ENCODE measurements at places on chromosomes 6 and 20.

GRCh38 chr6:134046054-134046453, 6.4 kb downstream of the SLC2A12 start:
- no peak for DNase-seq

DNA sequence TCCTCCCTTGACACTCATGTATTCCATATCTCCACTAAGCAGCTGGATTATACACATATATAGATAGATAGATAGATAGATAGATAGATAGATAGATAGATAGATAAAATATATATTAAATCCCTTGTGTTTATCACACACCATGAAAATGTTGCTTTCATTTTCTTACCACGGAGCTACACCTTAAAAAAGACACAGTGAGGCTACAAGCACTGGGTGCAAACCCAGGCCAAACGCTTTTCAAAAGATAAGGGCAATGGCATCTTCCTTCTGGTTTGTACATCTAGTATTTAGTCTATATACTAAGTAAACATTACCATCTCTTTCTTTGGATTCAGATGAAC, 377.1 kb downstream of the ESR1 start:
- no peak for DNase-seq

DNA sequence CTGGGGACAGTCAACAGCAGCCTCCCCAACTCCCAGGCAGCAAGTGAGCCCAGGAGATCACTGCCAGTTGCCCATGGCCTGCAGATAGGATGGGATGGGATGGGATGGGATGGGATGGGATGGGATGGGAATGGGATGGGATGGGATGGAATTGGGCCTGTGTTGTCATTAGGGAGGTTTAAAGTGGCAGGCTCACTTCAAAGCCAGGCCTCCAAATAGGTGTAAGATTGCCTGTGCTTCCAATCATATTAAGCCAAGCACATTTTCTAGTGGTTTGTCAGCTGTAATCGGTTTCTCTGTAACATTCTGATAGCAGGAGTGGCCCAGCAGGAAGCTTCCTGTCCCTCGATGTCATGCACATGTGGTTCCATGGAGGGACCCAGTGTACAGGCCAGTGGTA, 82.7 kb upstream of the NXT1 start:
- DNase-seq: no peak

DNA sequence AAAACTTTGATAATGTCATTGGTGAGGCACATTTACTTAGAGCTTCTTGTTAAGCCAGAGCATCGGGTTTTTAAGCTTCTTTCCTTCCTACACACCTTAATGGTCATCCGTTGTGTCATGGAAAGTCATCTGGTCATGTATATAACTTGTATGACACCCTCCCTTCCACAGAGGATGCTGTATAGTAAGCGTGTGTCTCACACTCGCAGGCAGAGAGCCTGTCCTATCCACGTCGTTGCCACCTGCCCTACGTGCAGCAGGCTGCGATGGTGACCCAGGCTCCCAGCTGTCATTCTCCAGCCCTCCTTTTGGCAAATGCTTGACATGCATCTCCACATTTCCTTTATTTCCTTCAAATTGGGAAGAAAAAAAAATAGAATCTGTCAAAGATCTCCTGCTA, 85.6 kb downstream of the MYB start:
- DNase-seq: no peak

GRCh38 chr6:158654960-158655489, 5.2 kb downstream of the SYTL3 start:
- no peak for DNase-seq

- no peak for DNase-seq
These were observed 326.6 kb downstream of the THBS2 start for GRCh38 chr6:168927026-168927425.

DNA sequence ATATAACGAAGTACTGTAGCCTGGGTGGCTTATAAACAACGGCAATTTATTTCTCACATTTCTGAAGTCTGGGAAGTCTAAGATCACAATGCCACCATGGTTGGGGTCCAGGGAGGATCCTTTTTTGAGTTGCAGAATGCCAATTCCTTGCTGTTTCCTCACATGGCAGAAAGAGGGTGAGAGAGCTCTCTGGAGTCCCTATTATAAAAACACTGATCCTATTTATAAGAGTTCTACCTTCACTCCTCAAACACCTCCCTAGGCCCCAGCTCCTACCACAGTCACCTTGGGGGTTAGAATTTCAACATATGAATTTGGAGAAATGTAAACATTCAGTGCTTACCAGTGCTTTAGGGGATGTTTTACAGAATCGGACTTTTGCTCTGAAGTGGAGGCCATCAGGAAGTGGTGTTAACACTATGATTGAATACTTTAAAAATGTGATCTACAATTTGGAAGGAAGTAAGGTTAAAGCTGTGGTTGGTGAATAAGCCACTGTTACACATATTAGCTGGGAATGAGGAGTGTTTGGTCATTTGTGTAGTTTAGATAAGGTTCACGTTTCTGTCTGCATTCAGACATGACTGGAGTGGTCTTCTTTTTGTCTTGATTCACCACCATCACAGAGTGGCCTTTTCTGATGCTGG, 79.9 kb upstream of the SPTLC3 start:
- no peak for DNase-seq

GRCh38 chr6:142819603-142820337, 125.2 kb downstream of the HIVEP2 start:
- DNase-seq: no peak

- no peak for DNase-seq
These were observed 92.6 kb downstream of the CDC5L start for GRCh38 chr6:44480097-44480541.

GRCh38 chr6:33851959-33852358, 48.2 kb upstream of the MLN start:
- no peak for DNase-seq

- DNase-seq: no peak
These were observed 6.4 kb downstream of the RAB44 start for GRCh38 chr6:36703982-36704381.

DNA sequence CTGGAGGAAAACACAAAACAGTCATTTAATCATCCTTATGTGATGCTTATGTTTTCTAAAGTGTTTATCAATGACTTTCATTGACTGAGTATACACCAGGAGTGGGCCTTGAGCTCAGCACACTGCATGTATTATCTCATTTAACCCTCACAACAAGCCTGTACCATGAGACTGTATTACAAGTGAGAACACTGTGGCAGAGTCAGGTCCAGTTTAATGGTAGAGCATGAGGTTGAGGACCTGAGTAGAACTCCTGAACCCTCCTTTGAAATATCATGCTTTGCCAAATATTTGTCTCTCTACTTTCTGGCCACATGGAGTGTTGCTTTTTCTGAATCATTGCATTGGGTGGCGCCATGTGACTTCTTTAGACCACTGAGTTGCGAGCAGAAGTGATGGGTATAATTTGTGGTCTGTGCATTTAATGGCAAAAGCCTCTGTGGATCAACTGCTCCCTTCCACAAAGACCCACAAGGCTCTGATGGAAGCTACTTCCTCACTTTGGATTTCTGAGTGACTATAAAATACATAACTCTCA, 65.0 kb upstream of the SIRPG start:
- DNase-seq: no peak

- DNase-seq: no peak
These were observed 39.3 kb upstream of the DUSP22 start for GRCh38 chr6:252775-253535.

DNA sequence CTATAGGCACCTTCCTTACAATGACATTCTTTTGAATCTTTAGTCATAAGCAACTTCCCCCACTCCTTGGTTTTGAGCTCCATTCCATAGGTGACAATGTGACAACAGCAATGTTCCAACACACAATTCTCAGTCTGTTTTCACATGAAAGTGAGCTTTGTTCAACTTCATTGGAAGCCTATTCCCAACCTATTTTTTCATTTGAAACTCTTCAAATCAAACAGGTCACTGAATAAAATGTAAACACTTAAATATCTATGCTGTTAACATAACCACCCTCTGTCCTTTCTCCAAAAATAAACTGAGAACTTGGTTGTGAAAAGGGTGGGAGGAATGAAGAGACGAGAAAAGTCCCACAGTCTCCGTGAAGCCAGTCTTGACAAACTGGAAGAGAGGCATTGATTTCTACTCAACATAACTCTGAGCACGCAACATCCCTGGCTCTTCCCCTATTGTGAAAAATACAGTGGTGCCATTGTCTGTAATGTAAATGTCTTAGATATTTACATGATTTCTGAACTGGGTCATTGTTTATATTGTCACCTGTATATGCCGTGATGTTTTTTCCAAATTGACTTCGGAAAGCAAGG, 343.1 kb downstream of the TFAP2A start:
- DNase-seq: no peak

GRCh38 chr6:158815907-158816306, 3.3 kb downstream of the EZR start:
- no peak for DNase-seq

- DNase-seq: no peak
These were observed 50.0 kb downstream of the CNKSR3 start for GRCh38 chr6:154460306-154461071.

GRCh38 chr6:16752206-16752866, 8.9 kb downstream of the ATXN1 start:
- DNase-seq: no peak

DNA sequence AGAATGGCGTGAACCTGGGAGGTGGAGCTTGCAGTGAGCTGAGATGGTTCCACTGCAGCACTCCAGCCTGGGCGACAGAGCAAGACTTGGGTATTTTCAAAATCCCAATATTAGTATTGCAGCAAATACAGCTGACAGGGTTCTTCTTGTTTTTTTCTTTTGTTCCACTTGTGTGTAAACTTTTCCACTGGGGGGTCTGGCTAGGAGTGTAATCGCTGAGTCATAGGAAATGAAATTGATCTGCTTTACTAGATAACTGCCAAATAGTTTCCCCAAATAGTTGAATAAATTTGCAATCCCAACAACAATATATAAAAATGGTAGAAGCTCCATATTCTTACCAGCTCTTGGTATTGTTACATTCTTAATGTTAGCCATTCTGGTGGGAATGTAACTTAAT, 526.0 kb upstream of the SOX4 start:
- DNase-seq: no peak

- DNase-seq: no peak
These were observed 5.6 kb downstream of the NXT1 start for GRCh38 chr20:23356203-23356602.

- DNase-seq: no peak
These were observed 50.2 kb downstream of the GFRA4 start for GRCh38 chr20:3612795-3613572.

DNA sequence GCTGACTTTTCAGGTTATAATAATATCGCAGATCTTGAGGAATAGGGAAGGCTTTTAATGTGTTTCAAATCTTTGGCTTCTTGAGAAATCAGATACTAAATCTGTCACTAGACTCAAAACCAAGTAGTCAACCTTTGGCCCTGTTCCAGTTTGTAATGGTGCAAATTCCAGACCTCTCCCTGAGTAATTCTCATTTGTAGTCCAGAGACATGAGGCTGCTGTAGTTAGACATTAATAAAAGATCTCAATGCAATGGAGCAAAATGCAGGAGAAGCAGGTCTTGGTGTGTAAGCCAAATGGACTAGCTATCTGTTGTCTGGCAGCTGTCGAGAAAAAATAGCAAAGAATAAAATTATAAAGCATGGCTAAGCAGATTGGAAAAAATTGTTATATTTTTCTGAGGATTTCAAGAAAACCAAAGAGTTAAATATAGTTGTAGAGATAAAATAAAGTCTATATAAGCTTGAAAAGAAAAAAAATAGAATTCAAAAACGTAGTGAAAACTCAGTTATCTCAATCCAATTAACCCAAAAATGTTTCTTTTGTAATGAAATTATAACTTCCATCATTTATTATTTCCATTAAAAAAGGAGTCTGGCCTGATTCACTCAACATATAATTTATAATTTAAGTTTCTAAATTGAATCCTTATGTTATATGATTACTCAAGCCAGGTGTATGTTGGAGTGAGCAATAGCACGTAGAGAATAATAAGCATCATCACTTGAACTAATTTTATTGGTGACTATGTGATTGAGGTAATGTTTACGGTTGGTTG, 161.5 kb upstream of the ADGRB3 start:
- DNase-seq: no peak

- DNase-seq: no peak
These were observed 323.2 kb downstream of the ADGRB3 start for GRCh38 chr6:68958327-68958726.

GRCh38 chr6:114428341-114428740, 85.5 kb upstream of the HS3ST5 start:
- no peak for DNase-seq

DNA sequence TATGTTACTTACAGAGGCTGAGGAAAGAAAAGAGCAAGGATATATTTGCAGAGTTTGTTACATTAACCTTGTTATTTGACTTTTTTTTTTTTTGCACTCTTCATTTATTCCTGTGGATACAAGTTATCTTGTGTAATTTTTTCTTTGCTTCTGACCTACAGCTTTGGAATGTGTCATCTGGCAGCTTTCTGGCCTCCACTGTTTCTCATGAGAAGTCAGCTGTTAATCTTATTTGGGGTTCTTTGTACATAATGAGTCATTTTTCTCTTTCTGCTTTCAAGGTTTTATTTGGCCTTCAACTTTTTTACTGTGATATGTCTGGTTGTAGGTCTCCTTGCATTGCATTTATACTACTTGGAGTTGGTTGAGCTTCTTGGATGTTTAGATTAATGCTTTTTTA, 333.4 kb downstream of the SMOC2 start:
- no peak for DNase-seq

DNA sequence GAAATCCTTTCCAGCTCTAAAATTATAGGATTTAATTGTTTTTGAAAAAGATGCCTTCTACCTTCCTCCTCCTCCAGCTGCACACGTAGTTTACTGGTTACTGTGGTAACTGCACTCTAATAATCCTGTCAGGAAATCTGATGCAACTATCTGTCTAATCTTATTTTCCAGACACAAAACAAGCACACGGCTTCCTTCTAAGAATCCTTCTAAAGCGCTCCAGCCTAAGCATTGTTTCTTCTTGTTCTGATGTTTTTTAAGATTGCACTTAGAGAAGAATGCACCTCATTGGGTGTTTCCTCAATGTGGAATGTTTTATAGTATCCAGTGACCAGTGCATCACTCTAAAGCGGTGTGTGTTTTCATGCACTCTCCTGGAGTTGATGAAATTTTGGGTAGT, 63.6 kb downstream of the CARMIL1 start:
- DNase-seq: no peak

DNA sequence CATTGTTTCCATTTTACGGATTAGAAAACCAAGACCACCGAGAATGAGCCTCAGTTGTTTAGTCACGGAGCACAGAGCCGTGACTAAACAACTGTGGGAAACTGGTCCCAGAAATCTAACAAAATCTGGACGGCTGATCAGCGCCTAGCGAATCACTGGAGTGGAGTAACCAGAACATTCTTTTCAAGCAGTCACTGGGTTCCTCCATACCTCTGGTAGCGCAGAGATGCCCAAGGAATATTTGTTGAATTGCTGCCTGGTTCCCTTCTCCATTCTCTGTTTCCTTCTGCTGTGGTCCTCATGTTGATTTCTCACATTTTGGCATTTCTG, 62.0 kb downstream of the GPX5 start:
- DNase-seq: no peak

DNA sequence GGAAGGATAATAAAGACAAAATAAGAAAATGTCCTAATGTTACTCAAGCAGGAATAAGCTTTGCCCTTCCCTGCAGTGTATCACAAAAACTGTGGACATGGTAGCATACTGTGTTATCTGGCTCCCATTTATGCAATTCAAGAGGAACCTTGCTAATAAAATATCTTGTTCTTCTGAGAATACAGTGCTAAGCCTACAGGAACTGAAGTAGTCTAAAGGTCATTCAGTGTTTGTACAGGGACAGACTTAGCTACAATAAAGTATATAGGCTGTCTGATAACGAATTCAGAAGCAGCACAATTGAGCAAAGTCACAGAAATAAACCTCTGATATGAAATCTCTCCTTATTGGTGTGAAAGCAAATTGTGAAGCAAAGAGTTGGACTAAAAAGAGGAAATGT, 59.6 kb upstream of the SDHAF4 start:
- DNase-seq: no peak

- no peak for DNase-seq
These were observed 698.1 kb downstream of the DHX35 start for GRCh38 chr20:39660226-39660625.
